ENCODE measurements at places on chromosomes 11 and 22.

DNA sequence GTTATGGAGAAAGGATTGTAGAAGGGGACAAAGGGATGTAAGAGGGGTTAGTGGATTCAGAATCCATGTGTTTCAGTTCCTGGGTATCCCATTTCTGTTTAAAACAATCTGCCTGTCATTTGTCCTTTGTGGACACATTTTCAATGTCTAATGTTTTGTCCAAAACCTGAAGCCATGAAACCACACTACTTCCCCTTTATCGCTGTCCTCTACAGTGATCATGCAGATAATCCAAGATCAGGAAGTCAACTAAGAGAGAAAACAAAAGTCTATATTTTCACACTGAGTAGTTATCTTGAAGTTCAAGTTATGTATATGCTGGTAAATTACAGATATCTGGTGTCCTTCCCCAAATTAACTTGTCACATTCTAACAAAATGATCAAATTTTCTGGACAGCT lies 457.0 kb downstream of the NTM start:
- no peak for DNase-seq

GRCh38 chr11:109729761-109730160 lies 307.8 kb downstream of the C11orf87 start:
- no peak for DNase-seq

- no peak for DNase-seq
Observed at GRCh38 chr22:28711341-28711740, 30.3 kb downstream of the CHEK2 start.

DNA sequence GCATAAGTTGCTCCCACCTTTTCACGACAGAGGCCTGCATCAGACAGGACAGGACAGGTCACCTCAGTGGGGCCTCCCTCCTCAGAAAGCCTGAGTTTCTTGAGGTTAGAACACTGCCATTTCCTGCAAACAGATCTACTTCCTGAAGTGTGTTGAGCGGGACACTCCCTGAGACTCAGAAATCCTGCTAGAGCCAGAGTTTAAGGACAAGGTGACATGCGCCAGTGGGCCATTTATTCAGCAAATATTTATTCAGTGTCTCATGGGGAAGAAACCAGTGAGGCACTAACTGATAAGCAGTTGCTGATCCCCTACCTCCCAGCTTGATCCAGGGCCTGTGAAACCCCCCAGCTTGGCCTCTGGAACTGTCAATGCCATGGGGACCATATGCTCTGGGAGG lies 454.6 kb downstream of the SOX6 start:
- DNase-seq: no peak

- DNase-seq: no peak
Observed at GRCh38 chr11:123479048-123479837, 49.2 kb downstream of the GRAMD1B start.

GRCh38 chr11:121521145-121522042 lies 68.6 kb upstream of the SORL1-AS1 start:
- no peak for DNase-seq

GRCh38 chr11:5564259-5565019 lies 16.1 kb upstream of the OR52H1 start:
- DNase-seq: no peak

DNA sequence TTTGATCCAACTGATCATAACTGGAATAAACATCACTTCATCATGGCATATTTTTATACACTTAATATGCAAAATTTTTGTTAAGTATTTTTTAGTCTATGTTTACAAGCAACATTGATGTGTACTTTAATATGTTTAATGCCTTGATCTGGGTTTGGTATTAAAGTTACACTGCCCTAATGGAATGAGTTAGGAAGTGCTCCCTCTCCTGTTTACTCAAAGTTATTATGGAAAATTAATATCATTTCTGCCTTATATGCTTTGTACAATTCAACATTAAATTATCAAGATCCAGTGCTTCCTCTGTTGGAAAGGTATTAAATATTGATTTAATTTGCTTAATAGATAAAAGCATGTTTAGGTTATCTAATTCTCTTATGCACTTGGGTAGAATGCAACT lies 927.3 kb upstream of the RAG2 start:
- no peak for DNase-seq

- no peak for DNase-seq
Observed at GRCh38 chr11:40323241-40323640, 1136.2 kb downstream of the LRRC4C start.

- DNase-seq: no peak
Observed at GRCh38 chr22:24500277-24500820, 5.2 kb downstream of the UPB1 start.

DNA sequence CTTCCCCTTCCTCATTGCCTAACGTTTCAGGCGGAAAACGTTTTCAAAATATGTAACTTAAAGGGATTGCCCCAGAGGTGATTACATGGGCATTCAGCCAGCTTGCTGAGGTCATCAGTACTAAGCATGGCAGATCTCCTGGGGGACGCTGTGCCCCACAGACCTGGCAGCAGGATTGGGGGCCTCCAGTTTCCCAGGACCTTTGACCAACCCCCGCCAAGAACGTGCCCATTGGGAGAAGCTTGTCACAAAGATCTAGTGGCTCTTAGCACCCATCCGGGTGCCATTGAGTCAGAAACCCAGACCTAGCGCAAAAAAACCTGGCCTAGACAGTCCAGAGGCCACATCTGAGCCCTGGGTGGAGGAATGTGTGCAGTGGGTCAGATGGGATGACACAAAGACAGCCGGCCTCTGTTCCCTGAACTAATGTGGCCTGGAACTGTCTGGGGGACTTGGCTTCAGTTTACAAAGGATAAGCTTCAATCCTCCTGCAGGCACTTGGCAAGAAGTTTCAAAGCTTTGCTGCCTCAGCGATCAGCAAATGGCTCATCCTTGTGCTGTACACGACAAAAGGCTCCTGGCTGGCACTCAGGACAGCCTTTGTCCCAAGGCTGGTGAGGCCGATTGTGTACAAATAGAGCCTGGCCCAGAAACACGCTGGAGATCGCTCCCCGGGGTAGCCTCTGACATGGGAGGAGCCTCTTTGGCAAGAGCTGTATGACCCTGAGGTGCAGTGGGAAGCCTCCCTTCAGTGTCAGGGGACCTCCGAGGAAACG lies 9.5 kb downstream of the C1QTNF6 start:
- DNase-seq: no peak

DNA sequence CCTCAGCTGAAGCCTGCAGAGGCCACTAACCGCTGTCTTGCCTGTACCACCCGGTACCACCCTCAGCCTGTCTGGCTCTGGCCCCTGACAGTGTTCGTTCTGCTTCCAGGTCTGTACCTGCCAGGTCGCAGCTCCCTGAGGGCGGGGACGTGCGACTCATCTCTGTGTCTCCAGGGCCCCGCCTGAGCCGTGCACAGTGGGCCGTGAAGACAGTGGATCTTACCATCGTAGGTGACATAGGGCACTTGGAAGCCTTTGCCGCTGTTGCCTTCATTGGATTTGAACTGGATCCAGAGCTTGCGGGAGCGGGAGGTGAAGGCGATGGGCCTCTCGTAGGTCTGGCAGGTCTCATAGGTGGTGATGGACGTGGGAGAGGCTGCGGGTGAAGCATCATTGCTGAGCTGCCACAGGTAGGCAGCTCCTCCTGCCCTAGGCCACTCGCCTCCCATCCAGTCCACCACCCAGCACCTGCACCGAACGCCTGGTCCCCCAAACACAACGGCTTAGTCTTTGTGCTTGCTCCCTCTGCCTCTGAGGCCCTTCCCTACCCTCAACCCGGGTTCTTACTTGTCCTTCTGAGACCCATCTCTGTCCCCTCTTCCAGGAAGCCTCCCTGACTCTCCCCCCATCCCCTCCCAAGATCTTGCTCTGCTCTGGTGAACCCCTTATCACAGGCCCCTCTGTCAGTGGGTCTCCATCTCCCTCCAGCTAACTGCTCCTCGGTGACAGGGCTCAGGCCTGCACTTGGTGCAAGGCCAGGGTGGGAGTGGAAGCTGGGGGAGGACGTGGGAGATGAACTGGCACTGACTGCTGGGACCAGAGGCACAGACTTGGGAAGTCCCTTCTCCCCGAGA lies 21.1 kb upstream of the TTLL12 start:
- no peak for DNase-seq

Data from effector CD8-positive, alpha-beta T cell (primary cell).